ENCODE measurements at places on chromosomes 12 and 14. TPM values are rescaled to one million over a fixed set of nuclear protein-coding genes. Genes with fewer than 3 reads are reported as not detected.

Gene AMHR2
- total RNA-seq: not detected

Gene MSI1
- 1.4 TPM for total RNA-seq

Gene FBLN5
- total RNA-seq: 0.39 TPM

Gene SYCP3
- not detected for total RNA-seq

Gene PTCSC3
- not detected for total RNA-seq

Gene DUSP6
- total RNA-seq: 108 TPM

DNA sequence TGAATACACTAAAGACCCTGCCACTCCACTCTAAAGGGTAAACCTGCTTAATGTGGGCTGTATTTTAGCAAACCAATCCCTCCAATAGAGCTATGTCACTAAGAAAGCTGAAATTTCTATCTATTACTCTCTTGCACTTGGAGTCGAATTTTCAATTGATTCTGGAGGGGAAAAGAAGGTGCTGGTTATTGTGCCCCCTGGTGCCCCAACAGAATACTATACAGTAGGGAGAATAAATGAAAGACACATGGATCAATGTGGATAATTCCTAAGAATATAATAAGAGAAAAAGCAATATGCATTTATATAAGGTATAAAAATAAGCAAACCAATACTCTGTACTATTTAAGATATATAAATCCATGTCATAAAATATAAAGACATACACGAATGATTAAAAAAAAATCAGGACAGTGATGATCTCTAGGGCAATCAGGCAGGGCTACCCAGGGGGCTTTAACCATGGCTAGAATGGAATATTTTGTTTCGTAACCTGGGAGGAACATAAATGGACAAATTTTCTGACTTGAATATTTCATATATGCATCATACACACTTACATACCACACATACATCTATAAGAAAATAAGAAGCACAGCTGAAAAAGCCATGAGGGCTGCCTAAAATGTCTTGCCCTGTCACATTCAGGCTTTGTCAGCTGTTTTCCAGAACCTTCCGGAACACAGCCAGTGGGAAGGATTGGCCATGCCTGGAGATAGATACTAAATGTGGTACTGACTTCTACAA is 54.4 kb downstream of the EFCAB11 start:
- no peak for DNase-seq

DNA sequence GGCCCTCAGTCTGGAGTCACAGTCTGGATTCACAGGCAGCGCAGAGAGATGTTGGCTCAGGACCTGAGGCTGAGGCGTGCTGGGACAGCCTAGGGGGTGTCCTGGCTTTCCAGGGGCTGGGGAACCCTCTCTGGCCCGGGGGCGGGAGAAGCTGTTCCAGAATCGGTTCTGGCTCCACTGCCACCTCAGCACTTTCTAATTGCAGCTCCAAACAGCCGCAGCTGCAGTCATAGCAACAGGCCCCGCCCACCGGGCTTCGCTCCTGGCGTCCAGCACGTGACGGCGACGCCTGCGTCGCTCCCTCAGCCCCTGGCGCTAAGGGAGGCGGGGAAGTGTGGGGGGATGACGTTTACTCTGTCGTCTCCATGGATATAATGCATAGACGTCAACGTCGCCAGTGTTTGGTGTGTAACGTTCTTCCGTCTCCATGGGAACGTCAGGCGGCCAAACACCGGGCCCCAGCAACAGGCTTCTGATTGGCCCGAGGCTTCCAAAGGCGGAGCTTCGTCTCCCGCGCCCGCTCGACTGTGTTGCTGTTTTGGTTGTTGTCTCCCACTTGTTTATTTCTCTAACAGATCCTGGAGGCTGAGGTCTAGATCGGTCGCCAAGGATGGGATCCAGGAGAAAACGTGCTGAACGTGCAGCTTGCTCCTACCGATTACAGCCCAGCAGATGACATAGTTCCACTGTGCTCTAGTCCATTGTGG is 19.7 kb upstream of the FOS start:
- peak; percentile 99 for DNase-seq

GRCh38 chr12:122366685-122367475 is 55.6 kb downstream of the CLIP1 start:
- no peak for DNase-seq

- DNase-seq: no peak
These were observed 65.6 kb downstream of the AMN start for GRCh38 chr14:102988054-102988453.

- no peak for DNase-seq
These were observed 74.9 kb downstream of the VWF start for GRCh38 chr12:6049587-6049986.

DNA sequence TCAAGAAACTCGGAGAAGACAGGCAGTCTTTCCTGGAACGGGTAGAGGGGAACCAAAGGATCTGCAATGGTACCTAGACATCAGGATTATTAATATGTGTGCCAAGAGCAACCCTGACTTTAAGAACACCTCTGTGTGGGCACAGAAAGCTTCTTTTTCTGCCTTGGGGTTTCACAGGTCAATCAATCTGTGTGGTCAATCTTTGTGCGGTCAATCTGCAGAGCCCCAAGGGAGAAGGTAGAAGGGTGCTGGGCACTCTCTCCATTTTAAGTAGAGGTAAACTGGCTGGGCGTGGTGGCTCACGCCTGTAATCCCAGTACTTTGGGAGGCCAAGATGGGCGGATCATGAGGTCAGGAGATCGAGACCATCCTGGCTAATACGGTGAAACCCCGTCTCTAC is 100.7 kb downstream of the ARF6 start:
- DNase-seq: no peak

GRCh38 chr14:64825006-64825405 is 54.7 kb downstream of the SPTB start:
- no peak for DNase-seq

GRCh38 chr12:117671734-117672133 is 297.1 kb downstream of the KSR2 start:
- peak; percentile 72 for DNase-seq

DNA sequence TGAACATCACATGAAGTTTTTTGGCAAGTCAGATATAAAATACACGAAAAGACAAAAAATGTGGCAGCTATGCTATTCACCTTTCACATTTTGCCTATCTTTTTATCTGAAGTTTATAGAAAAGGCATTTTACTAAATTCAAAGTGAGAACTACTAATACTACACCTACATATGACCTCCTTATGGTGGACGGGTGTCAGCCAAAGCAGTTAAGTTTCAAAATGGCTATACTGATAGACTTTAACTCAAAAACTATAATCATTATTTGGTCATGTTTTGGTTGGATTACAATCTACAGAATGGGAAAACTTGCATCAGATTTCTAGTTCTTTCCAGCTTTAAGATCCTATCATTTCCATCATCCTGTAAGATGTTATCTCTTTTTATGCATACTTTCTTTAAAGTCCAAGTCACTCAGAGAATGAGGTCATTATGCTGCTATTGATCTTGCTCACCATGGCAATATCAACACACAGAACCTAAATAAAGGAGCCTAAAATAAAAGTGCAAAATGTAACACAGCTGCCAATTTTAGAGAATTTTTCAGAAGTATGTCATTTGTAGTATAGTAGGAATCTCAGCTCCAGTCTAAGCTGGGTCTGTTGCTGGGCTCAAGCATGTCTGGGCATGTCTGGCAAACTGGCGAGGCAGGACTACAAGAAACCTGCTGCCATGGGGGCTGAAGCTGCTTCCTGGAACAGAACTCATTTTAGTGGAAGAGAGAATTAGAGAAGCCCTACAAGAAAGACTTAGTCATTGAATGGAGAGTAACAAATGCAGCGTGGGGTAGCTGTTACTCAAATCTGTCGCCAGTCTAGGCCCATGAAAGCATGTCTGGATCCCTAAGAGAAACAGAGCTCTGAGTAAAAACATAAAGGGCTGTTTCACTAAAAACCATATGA is 7.6 kb upstream of the AEBP2 start:
- peak; percentile 39 for DNase-seq

DNA sequence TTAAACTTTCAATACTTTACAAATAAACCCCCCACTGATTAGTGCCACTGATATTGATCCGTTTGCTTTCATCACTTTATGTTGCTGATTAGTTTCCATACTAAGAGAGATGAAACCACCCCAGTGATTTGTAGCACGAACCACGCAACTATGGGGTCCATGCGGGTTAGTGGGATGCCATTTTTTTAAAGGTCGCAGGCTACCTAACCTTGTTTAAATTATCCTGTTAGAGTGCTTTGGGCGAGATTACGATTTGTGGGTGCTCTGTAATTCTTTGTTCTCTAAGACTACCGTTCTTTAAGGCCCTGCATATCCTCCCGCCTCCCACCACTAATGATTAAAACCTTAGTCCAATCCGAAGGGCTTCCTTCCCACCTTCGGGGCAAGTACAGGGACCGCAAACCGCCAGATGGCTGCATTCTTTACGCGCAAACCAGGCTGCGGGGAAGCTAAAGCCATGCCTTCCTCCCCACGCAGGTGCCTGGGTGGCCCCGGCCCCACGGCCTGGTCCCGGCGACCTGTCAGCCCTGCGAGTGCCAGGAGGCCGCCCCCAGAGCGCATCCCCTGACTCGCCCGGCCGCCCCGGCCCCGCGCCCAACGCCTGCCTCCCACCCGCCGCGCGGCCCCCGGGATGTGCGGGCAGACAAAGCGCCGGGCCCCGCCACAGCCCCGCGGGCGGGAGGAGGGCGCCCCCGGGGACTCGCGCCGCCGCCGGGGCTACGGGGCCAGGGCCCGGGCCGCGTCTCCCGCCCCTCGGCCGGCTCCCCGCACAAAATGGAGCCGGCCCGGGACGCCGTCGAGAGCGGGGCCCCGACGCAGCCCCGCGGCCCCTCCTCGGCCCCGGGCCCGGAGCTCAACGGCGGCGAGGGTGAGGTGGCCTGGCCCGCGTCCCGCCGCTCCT is 759 bp downstream of the NFYB start:
- DNase-seq: peak; percentile 46

GRCh38 chr14:77212943-77213678 is 31.5 kb downstream of the TMEM63C start:
- peak; percentile 81 for DNase-seq

DNA sequence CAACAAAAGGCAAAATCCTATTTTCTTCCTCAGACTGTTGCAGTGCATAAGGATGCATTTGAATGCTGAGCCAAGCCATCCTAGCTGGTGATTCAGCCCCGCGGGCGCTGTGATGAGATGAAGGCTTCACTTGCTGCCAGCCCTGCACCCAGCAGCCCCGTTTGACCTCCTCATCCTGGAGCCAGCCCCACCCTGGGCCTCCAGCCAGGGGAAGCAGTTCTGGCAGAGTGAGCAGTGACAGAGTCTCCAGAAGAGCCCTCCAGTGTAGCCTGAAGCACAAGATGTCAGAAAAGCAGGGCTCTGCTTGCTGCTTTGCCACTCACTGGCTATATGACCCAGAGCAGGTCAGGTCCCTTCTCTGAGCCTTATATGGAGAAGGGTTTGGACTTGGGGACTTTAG is 96.2 kb upstream of the HSPB8 start:
- no peak for DNase-seq

DNA sequence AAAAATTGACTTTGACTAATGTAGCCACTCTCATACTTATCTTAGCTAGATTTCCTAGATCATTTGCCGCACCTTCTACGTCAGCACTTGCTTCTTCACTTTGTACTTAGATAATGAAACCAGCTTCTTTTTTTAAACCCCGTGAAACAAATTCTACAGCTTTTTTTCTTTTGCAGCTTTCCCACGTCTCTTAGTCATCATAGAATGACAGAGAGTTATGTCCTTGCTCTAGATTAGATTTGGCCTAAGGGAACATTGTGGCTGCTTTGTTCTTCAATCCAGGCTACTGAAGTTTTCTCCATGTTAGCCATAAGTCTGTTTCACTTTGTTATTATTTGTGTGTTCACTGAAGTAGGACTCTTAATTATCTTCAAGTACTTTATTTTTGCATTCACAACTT is 94.9 kb downstream of the SLCO1A2 start:
- DNase-seq: no peak

- DNase-seq: no peak
These were observed 1009.7 kb downstream of the VRK1 start for GRCh38 chr14:97806891-97807290.

DNA sequence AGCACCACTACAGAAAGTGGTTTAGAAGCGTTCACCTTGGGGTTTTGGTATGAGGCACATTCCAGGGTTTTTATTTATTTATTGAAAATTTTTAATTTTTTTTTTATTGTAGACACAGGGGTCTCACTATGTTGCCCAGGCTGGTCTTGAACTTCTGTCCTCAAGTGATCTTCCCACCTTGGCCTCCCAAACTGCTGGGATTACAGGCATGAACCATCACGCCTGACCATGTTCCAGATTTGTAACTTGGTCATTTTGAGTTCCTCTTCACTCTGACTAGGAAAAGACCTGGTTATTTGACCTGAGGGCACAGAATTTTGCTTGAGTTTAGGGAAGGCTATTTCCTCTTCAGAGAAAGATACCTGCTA is 3.1 kb downstream of the MLEC start:
- no peak for DNase-seq

GRCh38 chr12:25052196-25052913 is 103.5 kb upstream of the BCAT1 start:
- DNase-seq: no peak
